AG04450 (cell line): ENCODE measurements at places on chromosomes 1 and 21.

DNA sequence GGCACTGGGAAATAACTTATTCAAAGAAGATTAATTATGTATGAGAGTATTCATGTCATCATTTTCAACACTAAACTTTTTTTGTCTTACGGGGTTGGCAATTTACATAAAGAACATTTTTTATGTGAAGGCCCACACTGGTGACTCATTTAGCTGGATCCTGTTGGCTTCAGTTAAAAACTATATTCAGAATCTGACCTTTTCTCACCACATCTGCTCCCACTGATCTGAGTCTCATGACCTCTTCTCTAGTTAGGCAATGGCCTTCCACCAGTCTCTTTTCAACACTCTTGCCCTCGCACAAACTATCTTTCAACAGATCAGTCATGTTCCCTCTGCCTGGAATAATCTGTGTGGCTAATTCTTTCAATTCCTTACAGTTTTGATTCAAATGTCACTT, 53.4 kb downstream of the TMPRSS15 start:
- DNase-seq: no peak

- no peak for DNase-seq
Observed at GRCh38 chr1:232164078-232164963, 465.6 kb downstream of the SIPA1L2 start.

GRCh38 chr21:44337449-44337848, 1.7 kb downstream of the CFAP410 start:
- DNase-seq: no peak

DNA sequence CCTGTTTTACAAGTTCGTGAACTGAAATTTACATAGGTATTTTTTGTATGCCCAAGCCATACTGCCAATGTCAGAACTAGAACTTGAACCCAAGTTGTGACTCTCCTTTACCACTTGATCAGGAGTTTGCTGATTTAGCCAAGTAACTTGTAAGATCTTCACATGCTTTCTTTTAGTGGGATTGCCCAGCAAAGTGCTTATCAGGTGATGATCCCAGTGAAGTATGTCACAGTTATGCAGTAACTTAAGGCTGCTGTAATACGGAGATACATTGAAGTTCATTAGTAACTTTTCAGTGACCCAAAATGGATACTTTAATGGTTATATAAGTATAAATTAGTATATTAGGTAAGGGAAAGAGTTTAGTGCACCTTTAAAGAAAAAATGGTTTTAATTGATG, 3.8 kb downstream of the SRSF11 start:
- no peak for DNase-seq
